ENCODE measurements at places on chromosomes 12 and 14. TPM values are rescaled to one million over a fixed set of nuclear protein-coding genes. Genes with fewer than 3 reads are reported as not detected.

The GARIN6 gene
- total RNA-seq: not detected

GRCh38 chr12:59005193-59005955 is 85.1 kb upstream of the LRIG3 start:
- no peak overlapping the region for H3K4me3 ChIP-seq
- H3K27me3 ChIP-seq: no peaks in the 10 kb centered on the region
- H3K36me3 ChIP-seq: no peaks in the 10 kb centered on the region

GRCh38 chr14:69796797-69797500 is at the start of gene SLC10A1:
Gene SLC10A1, minus strand, starts transcription at chr14:69797241. Its CDS starts 86 bp downstream, at chr14:69797155.
- peak; percentile 27 for DNase-seq
- no peaks in the 10 kb centered on the region for H3K27me3 ChIP-seq
- H3K4me3 ChIP-seq: no peak within 1 kb of the TSS

The DTX1 gene
- total RNA-seq: 8.0 TPM

DNA sequence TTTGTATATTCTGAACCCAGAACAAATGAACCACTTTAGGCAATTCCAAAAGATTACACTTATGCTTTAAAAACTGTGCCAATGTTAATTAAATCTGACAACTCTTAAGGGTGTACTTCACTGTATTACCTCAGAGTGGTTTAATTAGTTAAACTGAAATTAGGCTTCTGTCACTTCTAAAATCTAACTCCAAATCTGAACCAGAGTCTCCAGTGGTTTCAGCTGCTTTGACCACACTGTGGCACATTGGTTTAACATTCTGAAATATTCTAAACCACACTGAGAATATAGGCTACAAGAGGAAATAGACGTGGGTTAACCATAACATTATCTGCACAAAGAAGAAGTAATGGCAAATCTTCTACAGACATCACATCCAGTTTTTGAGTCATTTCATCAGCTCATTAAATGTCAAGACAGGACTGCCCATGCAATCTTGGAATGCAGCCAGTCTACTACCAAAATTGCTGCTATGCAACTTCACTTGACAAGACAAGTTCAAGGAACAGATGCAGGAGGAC is 94.8 kb downstream of the LRP6 start:
- no peaks in the 10 kb centered on the region for H3K27me3 ChIP-seq
- DNase-seq: no peak
- H3K4me1 ChIP-seq: no peaks in the 10 kb centered on the region
- no peaks in the 10 kb centered on the region for H3K36me3 ChIP-seq

DNA sequence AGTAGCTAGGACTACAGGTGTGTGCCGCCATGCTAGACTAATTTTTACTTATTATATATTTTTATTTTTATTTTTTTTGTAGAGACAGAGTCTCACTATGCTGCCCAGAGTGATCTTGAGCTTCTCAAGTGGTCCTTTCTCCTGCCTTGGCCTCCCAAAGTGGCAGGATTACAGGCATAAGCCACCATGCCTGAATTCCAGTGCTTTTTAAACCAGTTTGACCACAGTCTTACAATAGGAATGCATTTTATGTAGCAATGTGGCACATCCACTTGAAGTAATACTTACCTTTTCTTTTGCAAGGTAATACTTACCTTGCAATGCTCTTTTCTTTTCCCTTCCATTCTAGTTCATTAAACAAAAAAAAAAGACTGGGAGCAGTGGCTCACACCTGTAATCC is 38.0 kb upstream of the CPM start:
- no peak for DNase-seq
- no peaks in the 10 kb centered on the region for H3K27me3 ChIP-seq
- H3K36me3 ChIP-seq: no peaks in the 10 kb centered on the region
- H3K4me1 ChIP-seq: no peaks in the 10 kb centered on the region
- no peak overlapping the region for H3K4me3 ChIP-seq
- no peak overlapping the region for H3K27ac ChIP-seq

The SOCS2 gene
- total RNA-seq: 40.7 TPM

DNA sequence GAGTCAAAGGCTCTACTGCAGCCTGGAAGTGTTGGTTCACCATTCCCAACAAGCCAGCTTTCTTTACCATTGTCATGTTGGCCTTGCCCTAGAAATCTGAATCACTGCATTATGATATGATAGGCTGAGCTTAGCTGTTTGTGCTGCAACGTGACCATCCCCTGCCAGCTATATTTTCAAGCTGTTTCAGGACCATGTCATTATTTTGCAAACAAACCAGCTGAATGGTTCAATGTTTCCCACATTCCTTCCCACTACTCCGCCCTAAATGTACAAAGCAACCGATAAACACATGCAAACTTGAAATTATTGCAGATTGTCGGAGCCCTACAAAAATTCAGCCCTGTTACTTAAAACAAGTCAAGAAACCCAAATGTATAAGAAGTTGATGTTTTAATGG is 136.1 kb downstream of the KICS2 start:
- DNase-seq: no peak
- H3K36me3 ChIP-seq: no peaks in the 10 kb centered on the region
- H3K4me3 ChIP-seq: no peak overlapping the region
- H3K27me3 ChIP-seq: no peaks in the 10 kb centered on the region
- no peak overlapping the region for H3K27ac ChIP-seq
- H3K4me1 ChIP-seq: peaks cover 35% of the 10 kb centered on the region

- H3K4me1 ChIP-seq: peaks cover 15% of the 10 kb centered on the region
- no peaks in the 10 kb centered on the region for H3K27me3 ChIP-seq
- H3K4me3 ChIP-seq: no peak overlapping the region
- no peak for DNase-seq
- H3K27ac ChIP-seq: peak overlapping the region; percentile 27
- peaks cover 8% of the 10 kb centered on the region for H3K36me3 ChIP-seq
Measured at GRCh38 chr14:59271734-59272133, 83.3 kb downstream of the DAAM1 start.

- H3K4me3 ChIP-seq: no peak overlapping the region
- no peaks in the 10 kb centered on the region for H3K4me1 ChIP-seq
- DNase-seq: no peak
- no peaks in the 10 kb centered on the region for H3K36me3 ChIP-seq
- no peaks in the 10 kb centered on the region for H3K27me3 ChIP-seq
- H3K27ac ChIP-seq: no peak overlapping the region
Measured at GRCh38 chr14:87698481-87698880, 294.5 kb downstream of the GALC start.

GRCh38 chr14:74015963-74016362 is 3.1 kb downstream of the ENTPD5 start:
- peaks cover 7% of the 10 kb centered on the region for H3K36me3 ChIP-seq
- no peak overlapping the region for H3K27ac ChIP-seq
- no peak overlapping the region for H3K4me3 ChIP-seq
- no peak for DNase-seq
- no peaks in the 10 kb centered on the region for H3K27me3 ChIP-seq

DNA sequence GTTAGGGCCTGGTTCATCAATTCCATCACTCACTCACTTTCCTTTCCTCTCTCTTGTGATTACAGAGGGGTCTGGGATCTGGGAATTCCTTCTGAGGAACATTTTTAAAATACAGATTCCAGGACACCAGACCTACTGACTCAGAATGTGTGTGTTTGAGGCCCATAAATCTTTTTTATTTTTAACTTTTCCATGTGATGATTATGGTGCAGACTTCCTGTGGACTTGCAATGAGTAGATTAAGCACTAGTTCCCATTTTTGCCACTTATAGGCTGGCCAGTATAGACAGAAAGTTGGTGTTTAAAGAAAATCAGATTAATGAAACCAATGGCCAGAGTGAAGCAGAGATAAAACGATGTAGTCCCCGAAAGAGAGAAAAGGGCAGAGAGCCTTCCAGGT is 28.1 kb downstream of the SLC41A2 start:
- H3K27ac ChIP-seq: no peak overlapping the region
- no peaks in the 10 kb centered on the region for H3K27me3 ChIP-seq
- DNase-seq: no peak
- H3K36me3 ChIP-seq: no peaks in the 10 kb centered on the region

- peaks cover 7% of the 10 kb centered on the region for H3K4me1 ChIP-seq
- no peak for DNase-seq
- H3K36me3 ChIP-seq: no peaks in the 10 kb centered on the region
- H3K4me3 ChIP-seq: no peak overlapping the region
Measured at GRCh38 chr12:108948367-108948766, 68.5 kb downstream of the DAO start.

GRCh38 chr12:112007945-112008344 is 5.0 kb downstream of the TMEM116 start:
- H3K4me3 ChIP-seq: no peak overlapping the region
- H3K36me3 ChIP-seq: no peaks in the 10 kb centered on the region
- no peak for DNase-seq
- no peak overlapping the region for H3K27ac ChIP-seq

DNA sequence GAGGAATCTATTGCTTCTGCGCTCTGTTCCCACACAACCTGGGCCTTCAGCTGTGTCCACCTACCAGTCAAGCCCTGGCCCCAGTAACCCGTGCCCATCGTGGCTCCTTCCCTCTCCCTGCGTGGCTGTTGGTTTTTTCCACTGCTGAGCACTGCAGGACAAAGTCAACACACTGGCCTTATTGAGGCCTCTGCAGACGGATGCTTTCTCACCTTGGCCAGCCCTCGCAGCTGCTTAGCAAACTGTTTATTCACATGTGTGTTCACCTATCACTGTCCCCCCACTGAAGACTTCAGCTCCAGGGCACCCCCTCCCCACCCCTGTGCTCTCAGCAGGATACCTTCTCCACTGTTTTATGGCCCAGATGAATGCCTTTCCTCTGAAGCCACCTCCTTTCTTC is 12.8 kb upstream of the GPX2 start:
- no peak overlapping the region for H3K27ac ChIP-seq
- no peak overlapping the region for H3K4me3 ChIP-seq
- no peaks in the 10 kb centered on the region for H3K4me1 ChIP-seq
- DNase-seq: no peak

- no peaks in the 10 kb centered on the region for H3K4me1 ChIP-seq
- H3K27me3 ChIP-seq: no peaks in the 10 kb centered on the region
- no peaks in the 10 kb centered on the region for H3K36me3 ChIP-seq
- no peak overlapping the region for H3K4me3 ChIP-seq
- no peak overlapping the region for H3K27ac ChIP-seq
Measured at GRCh38 chr14:104708606-104709268, 15.3 kb upstream of the ADSS1 start.

The GALNT16 gene
- 22.5 TPM for total RNA-seq

DNA sequence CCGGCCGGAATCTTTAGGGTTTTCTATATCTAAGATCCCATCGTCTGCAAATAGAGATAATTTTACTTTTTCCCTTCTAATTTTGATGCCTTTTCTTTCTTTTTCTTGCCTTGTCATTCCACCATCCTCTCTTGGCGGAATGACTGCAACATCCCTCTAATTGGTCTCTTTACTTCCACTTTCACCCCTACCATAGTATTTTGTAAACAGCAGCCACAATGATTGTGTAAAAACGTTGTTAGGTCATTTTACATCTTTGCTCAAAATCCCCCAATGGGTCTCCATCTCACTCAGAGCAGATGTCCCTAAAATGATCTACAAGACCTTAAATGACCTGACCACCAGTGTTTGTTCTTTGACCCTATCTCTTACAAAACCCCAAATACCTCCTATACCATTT is 80.0 kb upstream of the STAC3 start:
- no peak for DNase-seq
- H3K4me3 ChIP-seq: no peak overlapping the region
- H3K36me3 ChIP-seq: no peaks in the 10 kb centered on the region
- no peaks in the 10 kb centered on the region for H3K27me3 ChIP-seq

DNA sequence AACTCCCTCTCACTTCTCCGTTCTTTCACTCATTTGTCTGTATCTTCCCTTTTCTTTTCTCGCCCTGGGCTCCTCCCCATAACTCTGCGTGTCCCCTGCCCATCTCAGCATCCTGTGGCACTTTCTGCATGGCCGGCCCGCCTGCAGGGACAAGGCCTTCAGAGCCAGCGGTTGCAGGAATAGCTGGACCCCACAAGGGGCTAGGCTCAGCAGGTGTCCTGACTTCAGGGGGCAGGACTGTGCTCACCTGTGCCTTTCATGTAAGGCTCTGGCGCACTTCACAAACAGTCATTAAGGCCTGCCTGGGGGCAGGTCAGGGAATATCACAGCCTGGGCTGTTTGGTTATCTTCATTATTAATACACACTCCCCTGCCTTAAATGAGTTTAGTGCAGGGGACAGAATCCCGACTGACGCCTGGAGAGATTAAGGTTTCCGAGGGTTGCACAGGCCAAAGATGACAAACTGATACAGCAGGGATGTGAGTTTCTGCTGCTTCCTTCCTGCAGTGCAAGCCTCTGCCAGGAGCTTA is 768.8 kb upstream of the TBX3 start:
- H3K4me1 ChIP-seq: no peaks in the 10 kb centered on the region
- no peaks in the 10 kb centered on the region for H3K27me3 ChIP-seq
- H3K4me3 ChIP-seq: no peak overlapping the region

DNA sequence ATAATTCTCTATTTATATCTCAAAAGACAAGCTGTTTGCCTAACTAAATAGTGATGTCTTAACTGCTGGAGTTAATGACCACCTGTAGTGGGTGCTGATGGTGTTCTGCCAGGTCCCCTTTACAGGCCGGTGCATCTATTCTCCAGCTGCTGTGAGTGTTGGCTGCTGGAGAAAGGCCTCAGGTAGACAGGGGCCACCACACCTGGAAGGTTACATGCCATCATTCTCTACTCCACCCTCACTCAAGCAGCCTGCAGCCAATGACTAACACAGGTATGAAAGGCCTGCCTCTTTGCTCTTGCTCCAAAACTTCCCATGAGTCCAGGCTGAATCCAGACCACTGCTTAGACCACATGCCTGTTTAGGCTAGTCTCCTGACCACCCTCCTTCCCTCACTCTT is 73.9 kb downstream of the RPS6KA5 start:
- no peak for DNase-seq
- H3K4me3 ChIP-seq: no peak overlapping the region
- no peak overlapping the region for H3K27ac ChIP-seq
- no peaks in the 10 kb centered on the region for H3K4me1 ChIP-seq
- H3K27me3 ChIP-seq: no peaks in the 10 kb centered on the region

The LMNTD1 gene
- total RNA-seq: 0.46 TPM

DNA sequence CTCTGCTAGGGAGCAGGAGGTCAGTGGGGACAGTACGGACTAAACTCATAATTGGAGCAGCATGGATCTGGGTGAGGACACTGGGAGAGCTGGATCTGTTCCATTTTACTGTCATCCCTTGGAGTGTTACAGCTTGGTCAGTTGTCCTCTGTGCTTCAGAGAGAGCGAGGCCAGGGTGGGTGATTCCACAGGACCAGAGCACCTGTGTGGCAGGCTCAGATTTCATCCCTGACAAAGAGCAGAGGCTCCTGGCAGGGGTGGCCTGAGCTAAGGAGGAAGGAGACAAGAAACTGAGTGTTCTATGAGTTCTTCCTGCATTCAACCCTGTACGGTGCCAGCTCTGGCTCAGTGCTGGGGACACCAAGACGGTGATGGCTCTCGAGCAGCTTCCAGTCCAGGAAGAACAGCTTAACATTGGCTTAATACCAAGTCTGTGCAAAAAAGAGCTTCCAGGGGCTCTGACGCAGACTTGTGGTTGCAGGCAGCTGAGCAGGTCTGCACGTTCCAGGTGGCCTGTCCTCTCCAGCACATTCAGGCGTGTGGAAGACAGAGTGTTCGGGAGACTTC is 8.4 kb upstream of the PGF start:
- H3K27me3 ChIP-seq: no peaks in the 10 kb centered on the region
- no peak overlapping the region for H3K27ac ChIP-seq
- no peak overlapping the region for H3K4me3 ChIP-seq
- H3K4me1 ChIP-seq: peaks cover 4% of the 10 kb centered on the region
- DNase-seq: no peak

Measured in adrenal gland (tissue), 19 donors.